ENCODE measurements at places on chromosomes 7 and 10. TPM values are rescaled to one million over a fixed set of nuclear protein-coding genes. Genes with fewer than 3 reads are reported as not detected.

Gene HMX3
- total RNA-seq, result not detected

Gene FAM25A
- total RNA-seq, result not detected

Gene C10orf67
- total RNA-seq, result 0.14 TPM

Gene TEX36
- not detected for total RNA-seq

Gene DDC
- not detected for total RNA-seq

Measured in smooth muscle cell of bladder (primary cell).